ENCODE measurements at places on chromosomes 16 and 17.

DNA sequence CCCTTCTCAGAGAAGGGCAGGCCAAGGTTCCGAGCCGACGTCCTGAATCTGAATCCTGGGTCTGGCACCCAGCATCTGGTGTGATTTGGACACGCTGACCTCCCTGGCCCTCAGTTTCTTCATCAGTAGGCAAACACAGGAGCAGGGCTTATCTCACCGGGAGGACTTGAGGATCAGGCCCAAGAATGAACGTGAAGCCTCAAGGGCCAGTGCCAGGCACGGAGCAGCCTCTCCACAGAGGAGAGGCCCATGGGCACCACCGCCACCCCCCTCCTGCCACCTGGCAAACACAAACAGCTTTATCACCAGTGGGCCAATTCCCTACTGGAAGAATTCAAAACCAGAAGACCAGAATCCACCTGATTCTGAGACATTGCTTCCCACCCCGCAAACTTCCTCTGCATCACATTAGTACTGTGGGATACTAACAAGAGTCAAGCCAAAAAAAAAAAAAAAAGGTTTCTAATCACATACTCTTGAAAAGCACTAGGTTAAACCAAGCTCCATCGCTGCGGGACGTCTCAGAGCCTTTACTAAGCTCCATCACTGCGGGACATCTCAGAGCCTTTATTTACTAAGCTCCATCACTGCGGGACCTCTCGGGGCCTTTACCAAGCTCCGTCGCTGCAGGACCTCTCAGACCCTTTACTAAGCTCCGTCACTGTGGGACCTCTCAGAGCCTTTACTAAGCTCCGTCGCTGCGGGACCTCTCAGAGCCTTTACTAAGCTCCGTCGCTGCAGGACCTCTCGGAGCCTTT, 68.0 kb upstream of the DOC2B start:
- no peak for DNase-seq

GRCh38 chr17:58985367-58985766, 121.3 kb downstream of the TRIM37 start:
- DNase-seq = no peak

- peak; percentile 21 for DNase-seq
These were observed 1.6 kb downstream of the ASIC2 start for GRCh38 chr17:33291248-33292200.

DNA sequence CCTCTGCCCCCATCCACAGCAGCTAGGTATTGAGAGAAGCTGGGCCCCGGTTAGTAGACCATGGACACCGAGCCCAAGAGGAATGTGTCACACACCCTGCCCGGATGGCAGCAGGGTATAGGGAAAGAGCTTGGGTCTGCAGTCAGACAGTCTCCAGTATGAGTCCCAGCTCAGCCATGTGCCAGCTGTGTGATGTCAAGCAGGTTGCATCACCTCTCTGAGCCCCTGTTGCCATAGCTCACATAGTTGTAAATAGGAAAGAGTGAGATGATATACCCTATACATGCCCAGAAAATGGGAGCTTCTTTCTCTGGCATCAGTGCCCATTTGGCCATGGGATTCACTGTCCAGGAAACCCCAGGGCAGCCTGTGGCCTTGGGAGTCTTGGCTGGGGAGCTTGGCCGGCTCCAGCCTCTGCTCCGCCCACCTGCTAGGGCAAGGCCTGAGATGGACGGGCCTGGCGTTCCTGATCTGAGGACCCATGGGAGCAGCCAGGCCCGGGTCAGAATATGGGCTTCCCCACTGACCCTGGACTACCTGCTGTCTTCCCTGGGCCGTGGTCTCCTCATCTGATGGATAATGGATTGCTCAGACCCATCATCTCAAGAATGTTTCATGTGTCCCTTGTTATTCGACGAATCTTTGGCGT, 13.2 kb downstream of the CD300LG start:
- no peak for DNase-seq

DNA sequence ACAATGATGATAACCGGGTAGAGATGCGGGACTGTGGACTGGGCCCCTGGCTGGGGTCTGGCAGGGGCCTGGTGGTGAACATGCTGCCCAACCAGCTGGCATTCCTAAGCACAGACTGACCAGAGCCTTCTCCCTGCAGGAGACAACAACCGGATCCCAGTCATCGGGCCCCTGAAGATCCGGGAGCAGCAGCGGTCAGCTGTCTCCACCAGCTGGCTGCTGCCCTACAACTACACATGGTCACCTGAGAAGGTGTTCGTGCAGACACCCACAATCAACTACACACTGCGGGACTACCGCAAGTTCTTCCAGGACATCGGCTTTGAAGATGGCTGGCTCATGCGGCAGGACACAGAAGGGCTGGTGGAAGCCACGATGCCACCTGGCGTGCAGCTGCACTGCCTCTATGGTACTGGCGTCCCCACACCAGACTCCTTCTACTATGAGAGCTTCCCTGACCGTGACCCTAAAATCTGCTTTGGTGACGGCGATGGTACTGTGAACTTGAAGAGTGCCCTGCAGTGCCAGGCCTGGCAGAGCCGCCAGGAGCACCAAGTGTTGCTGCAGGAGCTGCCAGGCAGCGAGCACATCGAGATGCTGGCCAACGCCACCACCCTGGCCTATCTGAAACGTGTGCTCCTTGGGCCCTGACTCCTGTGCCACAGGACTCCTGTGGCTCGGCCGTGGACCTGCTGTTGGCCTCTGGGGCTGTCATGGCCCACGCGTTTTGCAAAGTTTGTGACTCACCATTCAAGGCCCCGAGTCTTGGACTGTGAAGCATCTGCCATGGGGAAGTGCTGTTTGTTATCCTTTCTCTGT, 5.1 kb upstream of the SLC7A6 start:
- DNase-seq = peak; percentile 69

GRCh38 chr17:29710520-29710884, 87.8 kb upstream of the CORO6 start:
- DNase-seq = no peak

- DNase-seq = no peak
These were observed 2.5 kb upstream of the CDH3 start for GRCh38 chr16:68642436-68643101.

GRCh38 chr16:11413907-11414595, 68.8 kb downstream of the RMI2 start:
- DNase-seq = no peak

- peak; percentile 50 for DNase-seq
These were observed 35.5 kb downstream of the KSR1 start for GRCh38 chr17:27491713-27492190.

- DNase-seq = no peak
These were observed 6.2 kb downstream of the MEAK7 start for GRCh38 chr16:84498223-84498610.

GRCh38 chr16:47977802-47978201, 178.0 kb downstream of the ABCC12 start:
- DNase-seq = no peak

- DNase-seq = peak; percentile 31
These were observed 973 bp upstream of the UBTF start for GRCh38 chr17:44220213-44221083.

- DNase-seq = no peak
These were observed 841 bp upstream of the IGFALS start for GRCh38 chr16:1794221-1794871.

DNA sequence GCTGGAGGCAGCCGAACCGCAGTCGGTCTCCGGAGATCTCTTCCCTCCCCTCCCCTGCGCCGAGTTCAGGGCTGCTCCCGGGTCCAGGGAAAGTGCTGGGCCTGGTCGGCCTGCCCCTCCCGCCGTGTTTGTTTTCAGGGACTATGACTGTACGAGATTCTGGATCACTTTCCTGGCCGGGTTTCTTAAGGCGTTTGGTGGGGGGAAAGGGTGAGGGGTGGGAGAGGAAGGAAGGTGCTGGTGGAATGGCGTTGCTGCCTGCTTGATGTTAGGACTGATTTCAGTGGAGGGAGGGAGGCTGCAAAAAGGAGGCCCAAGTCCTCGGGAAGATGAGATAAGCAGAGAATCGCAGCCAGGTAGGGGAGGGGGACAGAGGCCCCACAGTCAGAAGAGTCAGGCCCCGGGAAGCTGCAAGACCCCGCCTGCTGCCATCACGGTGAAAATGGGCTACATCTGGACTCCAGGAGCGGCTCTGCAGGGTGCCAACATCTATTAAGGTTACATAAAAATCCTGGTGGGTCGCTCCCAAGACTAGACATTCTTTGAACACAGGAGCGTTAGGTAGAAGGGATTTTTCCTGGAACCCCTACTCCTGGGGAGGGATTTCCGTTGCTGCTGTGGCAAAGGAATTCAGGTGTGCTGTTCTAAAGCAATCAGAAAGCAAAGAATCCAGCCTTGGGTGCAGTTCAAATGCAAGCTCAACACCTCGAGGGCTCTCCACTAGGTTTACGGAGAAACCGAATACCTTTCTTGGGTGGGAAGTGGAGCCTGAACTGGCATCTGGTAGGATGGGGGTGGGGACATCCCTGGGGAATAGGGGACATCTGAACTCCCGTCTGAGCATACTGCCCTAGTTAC, 1.2 kb downstream of the ARHGAP44 start:
- DNase-seq = peak; percentile 35

- DNase-seq = no peak
These were observed 86.9 kb downstream of the CDH11 start for GRCh38 chr16:65034915-65035314.

- no peak for DNase-seq
These were observed 72.1 kb downstream of the CCDC182 start for GRCh38 chr17:57672971-57673370.

DNA sequence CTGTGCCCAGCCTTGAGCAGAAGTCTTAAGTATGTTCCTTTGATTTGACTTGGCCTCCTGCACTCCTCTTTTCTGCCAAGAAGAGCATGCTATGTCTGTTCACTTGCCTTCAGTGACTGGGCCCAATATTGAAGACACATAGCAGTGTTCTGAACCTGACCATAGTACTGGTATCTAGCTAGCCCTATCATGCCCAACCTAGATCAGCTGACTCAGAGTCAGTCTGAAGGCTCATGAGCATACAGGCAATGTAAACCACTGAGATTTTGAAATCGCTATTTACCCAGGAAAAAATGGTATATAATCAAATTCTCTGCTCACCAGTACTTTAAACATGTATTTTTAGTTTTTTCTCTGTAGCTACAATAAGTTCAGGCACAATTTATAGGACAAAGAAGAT, 129.4 kb downstream of the TANC2 start:
- DNase-seq = no peak

DNA sequence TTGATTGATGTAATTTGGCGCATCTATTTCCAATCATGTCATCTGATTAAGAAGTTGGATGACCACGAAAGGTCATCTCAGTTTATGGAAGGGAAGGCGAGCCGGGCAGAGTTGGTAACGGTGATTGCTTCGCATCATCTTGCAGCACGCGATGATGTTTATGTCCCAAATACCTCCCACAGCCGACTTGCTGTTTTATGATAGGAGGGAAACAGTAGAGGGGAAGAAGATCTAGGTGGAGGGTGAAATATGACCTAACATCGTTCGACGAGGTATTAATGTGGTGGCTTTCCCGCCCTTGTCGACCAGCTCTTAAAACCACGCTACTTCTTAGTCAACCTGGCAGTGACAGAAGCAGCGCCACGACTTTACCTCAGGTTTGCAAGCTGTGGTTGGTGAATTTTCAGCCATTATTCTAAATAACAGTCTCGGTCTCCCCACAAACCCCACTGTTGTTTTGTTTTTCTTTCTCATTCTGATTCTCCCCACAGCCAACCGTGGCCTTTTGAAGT, 805 bp upstream of the TANC2 start:
- DNase-seq = peak; percentile 8

DNA sequence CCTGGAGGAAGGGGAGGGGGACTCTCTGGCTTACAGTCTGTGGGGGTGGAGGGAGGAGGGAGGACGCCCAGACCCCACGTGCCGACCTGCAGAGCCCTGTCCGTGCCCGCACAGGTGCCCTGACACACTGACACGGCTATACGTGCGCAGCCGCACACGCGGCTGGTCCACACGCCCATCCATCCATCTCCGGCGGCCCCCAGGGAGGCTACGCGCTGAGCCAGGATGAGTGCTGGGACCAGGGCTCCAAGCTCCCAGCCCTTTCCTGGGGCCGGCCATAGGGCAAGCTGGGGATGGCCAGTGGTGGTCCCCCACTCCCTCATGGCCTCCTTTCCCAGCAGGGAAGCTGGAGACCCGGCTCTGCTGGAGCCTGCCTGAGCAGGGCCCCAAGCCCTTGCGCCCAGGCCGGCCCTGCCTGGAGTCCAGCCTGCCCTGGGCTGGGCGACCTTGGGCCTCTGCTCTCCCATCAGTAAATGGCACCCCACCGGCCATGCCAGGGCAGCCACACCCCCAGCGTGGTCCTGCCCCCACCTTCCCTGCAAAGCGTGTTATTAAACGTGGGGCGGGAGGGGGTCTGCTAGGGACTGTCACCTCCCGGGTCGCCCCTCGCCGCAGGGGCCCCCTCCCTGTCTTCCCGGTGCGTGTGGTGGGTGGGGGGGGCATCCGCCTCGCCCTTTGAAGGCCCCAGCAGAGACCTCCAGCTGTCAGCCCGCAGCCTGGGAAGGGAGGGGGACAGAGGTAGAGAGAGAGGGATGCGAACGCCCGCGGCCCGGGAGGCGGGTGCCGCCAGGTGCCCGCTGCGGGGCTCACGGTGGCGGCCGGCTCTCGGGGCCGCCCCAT, 863 bp downstream of the CASKIN1 start:
- no peak for DNase-seq

GRCh38 chr17:58447039-58447975, 30.0 kb upstream of the RNF43 start:
- DNase-seq = peak; percentile 77

GRCh38 chr16:15899538-15900100, 11.2 kb upstream of the CEP20 start:
- DNase-seq = no peak

DNA sequence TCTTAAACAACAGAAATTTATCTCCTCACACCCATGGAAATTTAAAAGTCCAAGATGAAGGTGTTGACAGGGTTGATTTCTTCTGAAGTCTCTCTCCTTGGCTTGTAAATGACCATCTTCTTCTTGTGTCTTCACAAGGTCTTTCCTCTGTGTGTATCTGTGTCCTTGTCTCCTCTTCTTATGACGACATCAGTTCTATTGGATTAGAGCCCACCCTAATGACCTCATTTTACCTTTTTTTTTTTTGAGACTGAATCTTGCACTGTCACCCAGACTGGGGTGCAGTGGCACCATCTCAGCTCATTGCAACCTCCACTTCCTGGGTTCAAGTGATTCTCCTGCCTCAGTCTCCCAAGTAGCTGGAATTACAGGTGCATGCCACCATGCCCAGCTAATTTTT, 429.0 kb upstream of the CDH5 start:
- no peak for DNase-seq

Data from cerebellar cortex (tissue), 1 donor.